ENCODE measurements at places on chromosomes 3 and 15.

DNA sequence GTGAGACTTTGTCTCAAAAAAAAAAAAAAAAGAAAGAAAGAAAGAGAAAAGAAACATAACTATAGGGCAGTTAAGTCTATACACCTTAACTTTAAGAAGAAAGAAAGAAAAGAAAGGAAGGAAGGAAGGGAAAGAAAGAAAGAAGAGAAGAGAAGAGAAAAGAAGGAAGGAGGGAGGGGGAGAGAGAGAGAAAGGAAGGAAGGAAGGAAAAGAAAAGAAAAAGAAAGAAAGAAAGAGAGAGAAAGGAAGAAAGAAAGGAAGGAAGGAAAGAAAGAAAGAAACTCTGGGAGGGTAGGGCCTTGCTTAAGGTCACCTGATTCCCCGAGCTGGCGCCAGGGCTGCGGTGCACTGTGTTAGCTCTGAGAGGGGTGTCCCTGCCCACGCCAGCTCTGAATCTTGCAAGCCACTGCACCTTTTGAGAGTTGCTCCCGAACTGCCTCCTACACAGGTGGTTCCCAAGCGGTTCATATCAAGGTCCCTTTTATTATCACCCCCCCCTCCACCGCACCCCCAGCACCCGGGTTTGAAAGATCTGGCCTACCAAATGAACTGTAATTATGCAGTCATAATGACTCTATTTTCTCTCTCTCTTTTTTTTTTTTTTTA, 39.2 kb upstream of the VPS8 start:
- no peak for DNase-seq

- no peak for DNase-seq
These were observed 36.3 kb downstream of the TMEM212 start for GRCh38 chr3:171879472-171879871.

DNA sequence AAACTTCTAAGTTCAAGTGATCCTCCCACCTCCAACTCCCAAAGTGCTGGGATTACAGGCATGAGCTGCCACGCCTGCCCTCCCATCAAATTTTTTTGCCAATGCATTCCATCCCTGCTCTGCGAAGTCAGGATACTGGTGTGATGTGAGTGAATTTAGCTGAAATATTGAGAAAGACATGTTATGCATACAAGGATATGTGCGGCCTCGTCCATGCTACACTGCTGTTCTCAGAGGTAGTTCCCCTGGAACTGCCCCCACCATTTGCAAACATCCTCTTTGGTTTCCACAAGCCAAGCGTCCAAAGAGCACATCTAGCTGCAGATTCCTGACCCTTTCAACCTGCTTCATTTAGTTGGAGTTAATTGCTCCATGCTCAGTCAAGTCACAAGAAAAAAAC, 36.5 kb upstream of the BCL2A1 start:
- no peak for DNase-seq

GRCh38 chr15:62403164-62403809, 238.2 kb upstream of the C2CD4B start:
- DNase-seq = no peak

GRCh38 chr15:25859838-25860645, 3.1 kb downstream of the ATP10A start:
- DNase-seq = no peak

DNA sequence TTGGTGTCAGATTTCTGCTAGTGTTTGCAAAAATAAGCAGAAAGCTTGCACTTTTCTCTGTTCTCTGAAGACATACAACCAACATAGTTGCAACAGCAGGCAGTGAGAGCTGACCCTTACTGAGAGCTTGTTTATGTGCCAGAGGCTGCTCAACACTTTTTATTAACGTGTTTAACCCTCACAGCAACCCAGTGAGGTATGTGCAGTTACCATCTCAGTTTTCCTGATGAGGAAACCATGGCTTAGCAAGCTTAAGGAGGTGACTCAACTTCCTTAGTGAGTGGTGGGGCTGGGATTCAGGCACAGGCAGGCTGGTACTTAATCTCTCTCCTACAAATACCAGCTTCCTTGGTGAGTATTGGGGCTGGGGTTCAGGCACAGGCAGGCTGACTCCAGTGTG, 158.1 kb upstream of the CTDSPL start:
- no peak for DNase-seq

GRCh38 chr3:143084856-143085731, 34.5 kb upstream of the CHST2 start:
- peak; percentile 33 for DNase-seq

DNA sequence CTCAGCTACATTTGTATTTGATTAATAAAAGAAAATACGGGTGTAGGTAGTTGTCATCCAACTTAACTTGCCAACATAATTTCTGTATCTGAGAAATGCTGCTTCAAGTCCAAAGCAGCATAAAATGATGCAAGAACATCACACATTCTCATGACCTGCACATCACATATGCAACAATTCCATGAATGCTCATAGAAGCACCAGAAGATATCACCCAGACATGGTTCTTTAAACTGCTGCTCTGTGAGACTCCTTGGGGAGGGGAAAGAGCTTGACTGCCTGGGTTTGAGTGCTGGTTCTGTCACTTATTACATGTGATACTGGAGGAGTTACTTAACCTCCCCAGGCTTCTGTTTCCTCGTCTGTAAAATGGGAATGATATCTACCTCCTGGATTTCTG, 39.4 kb downstream of the CHST14 start:
- no peak for DNase-seq

DNA sequence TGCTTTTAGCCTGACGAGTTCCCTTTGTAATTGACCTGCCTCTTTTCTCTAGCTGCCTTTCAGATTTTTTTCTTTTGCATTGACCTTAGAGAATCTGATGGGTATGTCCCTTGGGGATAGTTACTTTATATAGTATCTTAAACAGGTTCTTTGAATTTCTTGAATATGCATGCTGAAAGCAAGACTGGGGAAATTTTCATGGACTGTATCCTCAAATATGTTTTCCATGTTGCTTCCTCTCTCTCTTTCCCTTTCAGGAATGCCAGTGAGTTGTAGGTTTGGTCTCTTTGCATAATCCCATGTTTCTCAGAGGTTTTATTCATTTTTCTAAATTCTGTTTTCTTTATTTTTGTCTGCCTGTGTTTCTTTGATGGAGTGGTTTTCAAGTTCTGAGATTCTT, 81.8 kb upstream of the CPNE4 start:
- DNase-seq = no peak

DNA sequence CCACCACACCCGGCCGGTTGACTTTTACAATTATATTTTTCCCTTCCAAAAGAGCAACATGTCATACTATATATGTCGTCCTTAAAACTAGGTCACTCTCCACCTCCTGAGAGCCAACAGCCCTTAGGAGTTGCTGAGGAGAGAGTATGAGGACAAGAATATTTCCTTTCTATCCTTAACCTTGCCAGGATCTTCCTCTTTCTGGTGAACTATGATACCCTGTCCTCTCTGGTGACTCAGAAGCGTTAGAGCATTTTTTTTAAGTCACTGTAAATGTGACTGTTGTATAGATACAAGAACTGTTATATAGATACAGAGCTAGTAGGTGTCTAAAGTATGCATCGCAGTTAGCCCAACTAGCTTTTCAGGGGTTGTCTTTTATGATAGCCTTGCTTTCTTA, 33.7 kb upstream of the MTHFS start:
- DNase-seq = no peak

- DNase-seq = no peak
These were observed 31.9 kb downstream of the ROBO2 start for GRCh38 chr3:77071809-77072208.

- no peak for DNase-seq
These were observed 1.1 kb downstream of the TP63 start for GRCh38 chr3:189632242-189632641.

DNA sequence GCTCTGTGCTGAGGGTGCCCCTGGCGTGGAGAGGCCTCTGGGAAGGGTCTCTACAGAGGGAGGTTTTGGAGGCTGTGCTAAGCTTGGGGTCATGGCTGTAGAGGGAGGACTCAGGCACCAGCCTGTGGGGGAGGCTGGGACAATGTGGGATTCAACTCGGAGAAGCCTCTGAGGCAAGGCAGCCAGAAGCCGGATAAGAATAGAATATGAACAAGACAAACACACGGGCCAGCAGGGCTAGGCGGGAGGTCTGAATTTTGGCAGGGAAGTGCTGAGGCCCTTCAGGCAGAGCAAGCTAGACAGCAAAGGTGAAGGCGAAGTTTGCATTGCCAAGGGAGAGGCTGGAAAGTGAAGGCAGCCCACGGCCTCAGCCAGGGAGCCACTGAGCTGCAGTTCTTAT, 612.1 kb upstream of the NR2F2 start:
- no peak for DNase-seq

GRCh38 chr3:129502641-129503408, 25.6 kb upstream of the RHO start:
- no peak for DNase-seq

DNA sequence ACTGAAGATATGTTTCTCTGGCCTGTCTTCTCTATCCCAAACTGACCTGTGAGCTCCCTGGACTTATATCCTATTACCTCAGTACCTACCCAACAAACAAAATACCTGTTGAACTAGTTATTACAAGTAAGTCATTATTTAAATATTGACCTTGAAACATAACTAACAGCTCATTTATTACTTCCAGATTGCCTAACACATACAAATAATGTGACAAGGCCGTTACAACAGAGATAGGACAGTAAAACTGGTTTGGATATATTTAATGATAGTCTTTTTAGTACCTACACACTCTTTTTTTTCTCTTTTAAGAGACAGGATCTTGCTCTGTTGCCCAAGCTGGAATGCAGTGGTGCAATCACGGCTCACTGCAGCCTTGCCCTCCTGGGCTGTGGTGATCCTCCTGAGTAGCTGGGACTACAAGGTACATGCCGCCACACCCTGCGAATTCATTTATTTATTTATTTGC, 145.0 kb downstream of the ADAM10 start:
- no peak for DNase-seq

DNA sequence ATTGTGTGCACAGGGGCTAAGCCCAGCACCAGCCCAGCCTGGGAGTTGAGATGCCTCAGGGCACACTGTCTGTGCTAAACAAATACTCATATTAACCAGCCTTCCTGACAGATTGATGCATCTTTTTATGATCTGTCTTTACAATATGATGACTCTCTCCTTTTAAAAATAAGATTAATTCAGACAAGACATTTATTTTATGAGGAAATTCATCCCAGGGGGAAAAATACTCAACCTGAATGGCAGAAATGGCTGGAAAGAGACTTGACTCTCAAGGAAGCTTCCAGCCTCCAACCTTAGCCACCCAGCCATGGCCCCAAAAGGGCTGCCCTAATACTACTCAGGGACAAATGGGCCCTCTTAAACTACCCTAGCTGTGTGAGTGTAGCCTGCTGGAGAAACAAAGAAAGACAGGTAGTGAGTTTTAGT, 46.9 kb downstream of the NOX5 start:
- no peak for DNase-seq

DNA sequence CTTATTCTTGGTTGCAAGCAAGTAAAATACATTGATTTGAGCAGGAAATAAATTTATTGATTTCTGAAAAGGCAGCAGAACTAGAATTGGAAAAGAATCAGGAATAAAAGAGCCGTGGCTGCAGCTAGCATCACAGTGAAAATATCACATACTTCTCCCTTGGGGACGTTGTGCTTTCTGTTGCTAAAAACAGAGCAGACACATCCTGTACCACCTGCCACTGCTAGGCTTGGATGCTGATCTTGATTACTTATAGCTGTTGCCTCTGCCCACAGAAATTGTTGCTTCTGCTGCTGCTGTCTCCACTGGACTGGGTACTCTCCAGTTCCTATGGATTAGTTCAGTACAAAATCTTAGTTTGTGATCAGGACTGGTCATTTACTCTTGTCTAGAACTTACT, 283.8 kb downstream of the C3orf38 start:
- DNase-seq = no peak

DNA sequence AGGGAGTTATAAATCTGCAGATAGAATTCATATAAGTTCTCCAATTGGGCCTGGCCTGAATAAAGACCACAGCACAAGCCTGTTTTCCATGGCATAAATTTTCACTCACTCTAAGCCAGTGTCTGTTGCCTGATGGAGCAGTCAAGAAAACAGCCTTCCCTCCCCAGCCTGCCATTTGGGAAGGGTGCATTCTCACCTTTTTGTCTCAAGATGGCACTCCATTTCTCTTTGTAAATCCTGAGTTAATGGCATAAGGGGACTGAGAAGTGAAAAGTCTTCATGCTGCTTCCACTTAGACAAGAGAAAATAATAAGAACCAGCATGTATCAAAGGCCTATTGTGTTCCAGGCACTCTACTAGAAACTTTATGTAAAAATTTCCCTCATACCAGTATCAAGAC, 115.6 kb upstream of the MANF start:
- no peak for DNase-seq

GRCh38 chr3:16455966-16456365, 57.5 kb downstream of the RFTN1 start:
- DNase-seq = no peak

DNA sequence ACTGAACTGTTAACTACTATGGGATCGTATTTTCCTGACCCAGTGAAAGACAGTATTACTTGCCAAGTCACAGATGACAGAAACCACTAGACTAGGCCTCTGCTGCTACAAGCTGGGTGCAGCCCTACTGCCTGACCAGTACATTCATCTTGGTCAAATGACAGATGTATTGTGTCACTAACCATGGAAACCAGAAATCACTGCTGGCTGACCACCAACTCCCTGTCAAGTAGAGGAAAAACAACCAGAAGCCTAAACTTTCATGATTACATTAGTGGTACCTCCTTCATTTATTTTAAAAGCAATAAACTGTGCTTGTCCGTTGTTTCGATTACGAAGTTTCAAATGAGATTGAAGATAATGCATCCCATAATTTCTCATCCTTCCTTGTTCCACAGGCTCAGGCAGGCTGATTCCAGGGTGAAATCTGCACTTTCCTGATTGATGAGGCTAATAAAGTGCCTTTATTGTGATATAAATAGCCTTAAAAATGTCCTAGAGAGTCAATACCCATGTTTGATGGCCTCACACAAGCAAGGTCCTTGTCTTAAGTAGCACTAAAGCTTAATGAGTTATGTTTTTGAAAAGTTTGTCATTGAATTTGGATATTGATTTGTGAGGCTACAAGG, 309.7 kb downstream of the LSAMP start:
- peak; percentile 34 for DNase-seq

GRCh38 chr3:170768334-170768801, 101.6 kb downstream of the RPL22L1 start:
- no peak for DNase-seq

GRCh38 chr3:179961703-179962078, 75.0 kb downstream of the PEX5L start:
- no peak for DNase-seq

GRCh38 chr3:197709135-197709534, 27.6 kb downstream of the RUBCN start:
- DNase-seq = no peak

DNA sequence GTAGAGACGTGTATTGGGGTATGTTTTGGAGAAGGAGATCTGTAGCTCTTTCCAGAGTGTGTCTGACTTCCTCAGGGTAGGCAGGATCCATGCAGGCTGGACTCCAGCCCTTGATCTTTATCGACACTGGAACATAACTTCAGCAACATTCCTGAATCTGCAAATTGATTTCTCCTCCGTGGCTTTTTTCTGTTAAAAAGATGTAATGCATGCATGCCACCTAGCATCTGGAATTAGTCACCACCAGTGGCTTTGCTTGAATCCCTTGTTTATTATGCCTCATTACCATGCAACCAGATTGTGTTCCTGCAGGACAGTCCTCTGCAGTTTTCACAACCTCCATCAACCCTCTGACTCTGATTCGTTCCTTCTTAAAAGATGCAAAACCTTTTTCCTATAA, 86.1 kb downstream of the CCNL1 start:
- DNase-seq = no peak

- peak; percentile 82 for DNase-seq
These were observed 266.1 kb downstream of the CGGBP1 start for GRCh38 chr3:87792534-87793336.

Measured in left lung (tissue), 14 donors.